T-cell (primary cell): ENCODE measurements at places on chromosomes 7 and 10. TPM values are rescaled to one million over a fixed set of nuclear protein-coding genes. Genes with fewer than 3 reads are reported as not detected.

- no peak for DNase-seq
Observed at GRCh38 chr10:58955615-58956014, 220.8 kb upstream of the PHYHIPL start.

- DNase-seq = no peak
Observed at GRCh38 chr7:46318276-46318675, 397.2 kb upstream of the IGFBP3 start.

GRCh38 chr7:26777385-26777784 is 87.0 kb downstream of the SKAP2 start:
- DNase-seq = no peak

GRCh38 chr10:85594239-85594638 is 772.4 kb downstream of the GRID1 start:
- no peak for DNase-seq

DNA sequence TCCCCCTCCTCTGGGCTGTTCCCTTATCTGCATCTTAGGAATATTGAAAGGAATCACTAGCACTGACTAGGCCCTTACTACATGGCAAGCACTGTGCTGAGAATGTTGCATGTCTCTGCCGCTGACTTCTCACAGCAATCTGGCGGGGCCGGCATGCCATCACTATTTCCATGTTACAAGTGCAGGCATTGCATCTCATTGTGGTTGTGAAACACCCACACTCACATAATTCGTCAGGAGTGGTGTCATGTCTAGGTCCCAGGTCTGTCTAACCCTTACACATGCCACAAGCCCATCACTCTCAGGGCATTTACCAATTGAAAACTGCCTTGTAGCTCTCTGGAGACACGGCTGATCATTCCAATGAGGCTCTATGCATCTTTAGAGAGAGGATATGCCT is 8.5 kb upstream of the IL2RA start:
- DNase-seq = no peak

DNA sequence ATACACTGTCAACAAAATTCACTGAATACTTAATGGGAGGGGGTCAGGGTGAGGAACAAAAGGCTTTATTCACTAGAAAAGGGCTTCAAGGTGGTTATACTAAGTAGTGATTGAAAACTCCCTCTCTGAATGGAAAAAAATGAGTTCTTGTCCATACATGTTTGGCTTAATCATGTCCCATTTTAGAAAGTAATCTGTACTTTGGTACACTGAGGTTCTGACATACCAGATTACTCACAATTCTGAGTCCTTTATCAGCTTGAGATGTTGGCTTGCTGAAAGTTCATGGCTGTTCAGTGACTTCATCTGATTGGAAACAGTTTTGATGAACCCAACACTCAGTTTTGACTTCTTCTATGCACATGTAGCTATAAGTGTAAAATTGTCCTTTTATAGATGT is 12.8 kb upstream of the NOBOX start:
- no peak for DNase-seq

- no peak for DNase-seq
Observed at GRCh38 chr7:120997882-120998474, 9.5 kb downstream of the CPED1 start.

DNA sequence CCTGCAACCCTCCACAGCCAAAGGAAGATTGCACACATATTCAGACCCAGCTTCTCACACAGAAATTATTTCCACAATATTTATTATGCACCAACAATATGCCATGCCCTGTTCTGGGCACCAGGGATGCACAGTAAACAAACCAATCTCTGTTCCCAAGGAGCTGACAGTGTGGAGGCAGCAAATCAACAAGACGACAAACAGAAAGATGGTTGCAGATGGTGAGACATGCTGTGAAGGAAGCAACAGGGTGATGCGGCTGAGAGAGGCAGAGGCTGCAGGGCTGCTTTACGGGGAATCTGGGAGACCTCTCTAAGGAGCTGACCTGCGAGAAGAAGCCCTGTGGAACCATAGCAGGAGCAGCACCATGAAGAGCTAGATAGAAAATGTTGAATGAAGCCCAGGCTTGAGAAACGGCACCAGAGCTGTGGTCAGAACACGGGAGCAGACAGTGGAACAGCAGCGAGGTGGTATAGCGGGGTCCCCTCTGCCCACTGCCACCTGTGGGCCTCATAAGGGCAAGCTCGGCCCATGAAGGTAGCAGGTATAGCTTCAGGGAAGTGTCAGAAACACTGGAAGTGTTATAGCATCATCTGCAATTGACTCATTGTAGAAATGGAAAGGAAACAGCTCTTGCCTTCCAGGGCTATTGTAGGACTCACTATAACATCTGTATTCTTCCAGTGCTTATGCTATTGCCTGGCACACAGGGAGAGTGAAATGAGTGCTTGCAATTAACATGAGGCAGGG is 17.4 kb downstream of the RBP3 start:
- no peak for DNase-seq

DNA sequence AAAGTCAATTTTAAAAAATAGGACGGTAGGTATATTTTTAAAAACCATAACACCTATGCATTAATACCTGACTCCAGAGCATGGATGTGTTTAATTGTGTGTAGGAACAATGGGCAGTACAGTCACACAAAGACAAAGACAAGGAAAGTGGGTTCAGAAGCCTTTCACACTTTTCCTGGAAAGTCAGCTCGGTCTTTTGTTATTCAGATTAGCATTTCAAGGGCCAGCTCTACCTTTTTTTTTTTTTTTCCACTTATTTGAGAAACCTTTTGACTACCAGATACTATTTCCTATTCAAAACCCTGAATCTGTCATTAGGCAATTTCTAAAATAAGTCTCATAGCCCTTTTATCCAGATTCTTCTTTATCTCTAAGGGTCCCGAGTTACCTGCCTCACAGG is 401.9 kb downstream of the PARD3 start:
- no peak for DNase-seq

- no peak for DNase-seq
Observed at GRCh38 chr7:130179631-130180030, 25.6 kb downstream of the TMEM209 start.

- DNase-seq = no peak
Observed at GRCh38 chr7:78334426-78334825, 535.9 kb downstream of the PHTF2 start.

DNA sequence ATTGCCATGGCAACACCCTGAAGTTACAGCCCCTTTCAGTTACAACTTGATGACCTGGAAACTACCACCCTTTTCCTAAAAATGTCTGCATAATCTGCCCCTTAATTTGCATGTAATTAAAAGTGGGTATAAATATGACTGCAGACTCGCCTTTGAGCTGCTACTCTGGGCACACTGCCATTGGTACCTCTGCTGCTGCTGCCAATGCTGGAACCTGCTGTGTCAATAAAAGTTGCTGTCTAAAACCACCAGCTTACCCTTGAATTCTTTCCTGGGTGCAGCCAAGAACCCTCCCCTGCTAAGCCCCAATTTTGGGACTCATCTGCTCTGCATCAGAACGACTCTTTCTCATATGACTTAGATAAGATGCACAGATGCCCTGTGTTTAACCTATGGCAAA is 10.2 kb upstream of the FRA10AC1 start:
- no peak for DNase-seq

DNA sequence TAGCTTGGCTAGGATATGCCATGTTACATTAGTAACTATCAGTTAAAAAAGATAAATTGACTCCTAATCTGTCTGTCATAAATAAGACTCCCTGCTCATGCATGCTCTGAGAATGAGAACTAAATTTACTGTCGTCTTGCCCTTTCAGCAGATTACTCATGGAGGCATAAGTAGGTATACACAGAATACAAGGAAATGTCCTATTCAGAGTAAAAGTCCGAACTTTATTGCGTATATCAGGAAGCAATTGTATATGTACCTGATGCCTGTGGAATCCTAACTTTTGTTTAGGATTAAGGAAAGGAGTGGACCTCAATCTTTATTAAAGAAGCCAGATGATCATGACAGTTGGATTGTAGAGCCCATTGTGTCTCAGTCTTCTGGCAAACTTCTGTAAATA is 118.6 kb downstream of the THSD7A start:
- DNase-seq = no peak

- DNase-seq = no peak
Observed at GRCh38 chr10:20105236-20105635, 289.0 kb downstream of the PLXDC2 start.

- DNase-seq = no peak
Observed at GRCh38 chr7:50627824-50628361, 62.7 kb upstream of the DDC start.

DNA sequence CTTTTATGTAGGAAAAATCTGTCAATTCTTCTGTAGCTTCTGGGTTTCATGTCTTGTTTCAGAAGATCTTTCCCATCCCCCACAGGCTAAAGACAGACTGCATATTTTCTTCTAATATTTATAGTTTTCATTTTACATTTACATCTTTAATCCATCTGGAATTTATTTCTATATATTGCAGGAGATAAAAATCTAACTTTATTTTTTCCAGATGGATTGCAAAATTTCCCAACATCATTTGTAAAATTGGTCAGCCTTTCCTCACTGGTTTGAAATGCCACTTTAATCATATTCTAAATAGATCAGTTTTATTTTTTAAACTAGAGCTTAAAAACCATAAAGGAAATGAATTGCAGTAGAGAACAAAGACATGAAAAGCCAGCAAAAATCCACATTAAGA is 46.9 kb downstream of the TMEM26 start:
- DNase-seq = no peak

DNA sequence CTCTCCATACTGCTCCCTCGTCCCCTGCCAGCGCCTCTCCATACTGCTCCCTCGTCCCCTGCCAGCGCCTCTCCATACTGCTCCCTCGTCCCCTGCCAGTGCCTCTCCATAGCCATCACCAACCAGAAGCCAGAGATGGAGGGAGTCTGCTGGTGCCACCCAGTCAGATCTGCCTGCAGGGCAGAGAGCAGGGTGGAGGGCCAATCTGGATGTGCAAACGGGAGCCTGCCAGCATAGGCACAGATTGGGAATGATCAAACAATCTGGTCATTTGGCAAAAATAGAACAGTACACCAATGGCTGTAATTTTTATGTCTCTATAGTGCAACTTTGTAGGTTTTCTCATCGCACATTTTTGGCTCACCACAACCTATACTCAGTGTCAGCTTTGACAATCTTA is 76.9 kb upstream of the LRRC4 start:
- DNase-seq = no peak

- DNase-seq = no peak
Observed at GRCh38 chr7:23373151-23374004, 74.2 kb downstream of the MALSU1 start.

GRCh38 chr7:92647011-92647625 is 56.9 kb upstream of the FAM133B start:
- no peak for DNase-seq

DNA sequence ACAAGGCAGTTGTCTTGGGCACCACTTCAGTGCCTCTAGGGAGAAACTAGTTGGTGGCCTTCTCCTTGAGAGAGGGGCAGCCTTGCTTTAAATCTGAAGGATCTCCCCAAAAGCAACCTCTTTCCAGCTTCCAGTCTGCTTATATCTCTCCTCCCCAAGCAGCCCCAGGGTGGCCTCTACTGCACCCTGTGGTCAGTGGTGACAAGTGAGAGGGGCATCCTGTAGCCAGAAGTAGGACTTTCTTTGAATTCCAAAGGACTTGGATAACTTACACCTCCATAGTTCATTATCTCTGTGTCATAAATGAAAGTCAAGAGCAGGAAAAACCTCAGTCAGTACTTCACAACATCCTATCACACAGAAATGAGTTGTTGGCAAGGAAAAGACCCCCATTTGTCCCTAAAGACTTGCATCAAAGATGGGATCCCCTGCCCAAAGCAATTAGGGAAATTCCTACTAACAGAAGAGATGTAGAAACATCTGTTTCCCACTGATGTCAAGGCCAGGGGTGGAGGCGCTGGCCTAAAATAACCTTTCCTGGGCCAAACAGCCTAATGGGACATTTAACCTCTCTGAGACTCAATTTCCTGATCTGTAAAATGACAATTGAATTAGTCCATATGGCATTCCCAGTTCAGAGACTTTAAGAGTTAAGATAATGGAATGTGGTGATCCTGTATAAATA is 44.0 kb upstream of the ANKRD1 start:
- DNase-seq = no peak

- DNase-seq = no peak
Observed at GRCh38 chr7:32256376-32256775, 186.2 kb upstream of the PDE1C start.

DNA sequence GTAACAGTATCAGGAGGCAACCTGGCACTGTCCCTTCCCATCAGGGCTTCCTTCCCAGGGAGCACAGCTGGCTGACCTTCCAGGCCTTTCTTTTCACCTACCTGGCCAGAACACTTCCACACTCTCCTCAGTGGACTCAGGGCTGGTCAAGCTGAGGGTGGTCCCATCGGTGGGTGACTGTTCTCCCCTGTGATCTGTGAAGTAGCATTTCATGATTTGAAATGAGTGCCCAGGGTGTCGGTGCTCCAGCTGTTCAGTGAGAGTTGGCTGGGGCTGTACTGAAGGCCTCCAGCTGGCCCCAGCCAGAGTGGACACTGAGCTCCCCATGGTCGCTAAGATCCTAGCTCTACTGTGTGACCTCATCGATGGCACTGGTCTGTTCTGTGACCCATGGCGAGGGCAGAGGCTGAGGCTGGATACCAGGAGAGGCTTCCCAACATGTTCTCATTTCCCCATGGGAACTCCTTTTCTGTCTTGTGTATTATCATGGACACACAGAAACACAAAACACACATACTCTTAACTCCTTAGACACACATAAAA is at the start of gene FAM170B:
TSS of gene FAM170B (minus strand) at position 316 of the 543 bp plus-strand sequence. CDS start at position 213, 103 bp downstream.
- DNase-seq = no peak

DNA sequence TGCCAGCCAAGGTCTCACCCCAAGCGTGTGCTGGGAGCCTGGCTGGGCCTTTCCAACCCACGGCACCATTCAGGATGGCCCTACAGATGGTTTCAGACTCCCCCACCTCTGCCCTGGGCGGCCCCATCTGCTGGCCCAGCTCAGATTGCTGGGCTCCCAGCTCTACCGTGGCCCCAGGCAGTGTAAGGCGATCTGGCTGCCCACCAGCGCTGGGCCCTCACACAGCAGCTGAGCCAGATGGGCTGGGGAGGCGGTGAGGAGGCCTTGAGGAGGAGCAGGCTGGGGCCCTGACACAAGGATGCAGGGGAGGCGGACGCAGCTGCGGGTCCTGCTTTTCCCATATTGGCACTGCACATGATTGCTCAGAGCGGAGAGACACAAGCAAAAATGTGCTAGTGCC is 162.8 kb downstream of the NRF1 start:
- DNase-seq = no peak

GRCh38 chr7:135322571-135323340 is 89.1 kb downstream of the STRA8 start:
- DNase-seq = no peak

The BLNK gene
- 1.3 TPM for total RNA-seq

The MPP7 gene
- 24.0 TPM for total RNA-seq

The MGMT gene
- 21.7 TPM for total RNA-seq

The SUGCT gene
- 2.6 TPM for total RNA-seq

The HHEX gene
- total RNA-seq = 1.3 TPM

The CD36 gene
- total RNA-seq = 0.39 TPM

The ARHGEF5 gene
- total RNA-seq = 7.2 TPM

The PKD2L1 gene
- not detected for total RNA-seq

The HKDC1 gene
- total RNA-seq = 2.3 TPM
